Glomerular endothelial cell (primary cell): ENCODE measurements at places on chromosomes 16 and 17.

GRCh38 chr16:86243571-86244154 lies 266.7 kb upstream of the FOXF1 start:
- DNase-seq = no peak

DNA sequence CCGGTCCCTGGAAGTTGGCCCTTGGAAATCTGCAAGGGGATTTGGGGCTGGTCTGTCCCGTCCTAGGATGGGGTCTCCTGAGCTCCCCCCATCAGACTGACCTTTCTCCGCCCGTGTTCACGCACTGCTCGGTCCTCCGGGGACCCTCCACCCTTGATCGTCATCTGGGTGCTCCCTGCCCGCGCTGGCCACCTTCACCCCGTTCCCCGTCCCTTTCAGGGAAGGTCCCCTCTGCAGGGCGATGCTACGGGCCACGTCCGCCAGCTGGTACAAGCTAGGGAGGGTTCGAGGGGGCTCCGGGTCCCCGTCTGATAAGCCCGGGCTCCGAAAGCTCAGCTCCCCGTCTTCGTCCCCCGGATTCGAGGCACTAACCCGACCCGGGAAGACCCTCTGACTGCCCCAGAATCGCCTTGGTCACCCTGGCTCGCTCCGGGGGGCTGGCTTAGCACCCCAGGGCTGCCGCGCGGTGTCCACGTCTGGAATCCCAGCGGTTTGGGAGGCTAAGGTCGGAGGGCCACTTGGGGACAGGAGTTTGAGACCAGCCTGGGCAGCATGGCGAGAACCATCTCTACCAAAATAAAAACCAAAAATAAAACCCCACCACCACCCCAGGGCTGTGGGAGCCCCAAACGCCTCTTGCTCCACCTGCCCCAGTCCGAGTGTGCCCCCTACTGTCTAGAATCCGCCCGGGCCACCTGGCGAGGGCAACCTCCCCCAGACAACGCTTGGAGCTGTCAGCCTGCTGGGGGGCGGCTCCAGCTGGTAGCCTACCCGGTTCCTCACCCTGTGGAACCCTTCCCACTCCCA lies 1.1 kb upstream of the SLC43A2 start:
- no peak for DNase-seq

DNA sequence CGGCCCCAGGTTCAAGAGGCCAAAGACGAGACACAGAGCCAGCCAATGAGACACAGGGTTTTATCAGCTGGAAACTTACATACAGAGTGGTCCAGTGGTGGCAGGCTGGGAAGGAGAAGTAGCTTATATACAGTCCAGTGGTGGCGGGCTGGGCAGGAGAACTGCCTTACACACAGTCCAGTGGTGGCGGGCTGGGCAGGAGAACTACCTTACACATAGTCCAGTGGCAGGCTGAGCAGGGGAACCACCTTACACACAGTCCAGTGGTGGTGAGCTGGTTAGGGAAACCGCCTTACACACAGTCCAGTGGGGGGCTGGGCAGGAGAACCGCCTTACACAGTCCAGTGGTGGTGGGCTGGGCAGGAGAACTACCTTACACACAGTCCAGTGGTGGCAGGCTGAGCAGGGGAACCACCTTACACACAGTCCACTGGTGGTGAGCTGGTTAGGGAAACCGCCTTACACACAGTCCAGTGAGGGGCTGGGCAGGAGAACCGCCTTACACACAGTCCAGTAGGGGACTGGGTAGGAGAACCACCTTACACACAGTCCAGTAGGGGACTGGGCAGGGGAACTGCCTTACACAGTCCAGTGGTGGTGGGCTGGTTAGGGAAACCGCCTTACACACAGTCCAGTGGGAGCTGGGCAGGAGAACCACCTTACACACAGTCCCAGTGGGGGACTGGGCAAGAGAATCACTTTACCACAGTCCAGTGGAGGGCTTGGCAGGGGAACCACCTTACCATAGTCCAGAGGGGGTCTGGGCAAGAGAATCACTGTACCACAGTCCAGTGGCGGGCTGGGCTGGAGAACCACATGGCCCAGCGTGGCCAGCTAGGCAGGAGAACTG lies 90.9 kb downstream of the GAS7 start:
- no peak for DNase-seq

GRCh38 chr16:50708373-50709060 lies 15.1 kb downstream of the NOD2 start:
- DNase-seq = no peak

DNA sequence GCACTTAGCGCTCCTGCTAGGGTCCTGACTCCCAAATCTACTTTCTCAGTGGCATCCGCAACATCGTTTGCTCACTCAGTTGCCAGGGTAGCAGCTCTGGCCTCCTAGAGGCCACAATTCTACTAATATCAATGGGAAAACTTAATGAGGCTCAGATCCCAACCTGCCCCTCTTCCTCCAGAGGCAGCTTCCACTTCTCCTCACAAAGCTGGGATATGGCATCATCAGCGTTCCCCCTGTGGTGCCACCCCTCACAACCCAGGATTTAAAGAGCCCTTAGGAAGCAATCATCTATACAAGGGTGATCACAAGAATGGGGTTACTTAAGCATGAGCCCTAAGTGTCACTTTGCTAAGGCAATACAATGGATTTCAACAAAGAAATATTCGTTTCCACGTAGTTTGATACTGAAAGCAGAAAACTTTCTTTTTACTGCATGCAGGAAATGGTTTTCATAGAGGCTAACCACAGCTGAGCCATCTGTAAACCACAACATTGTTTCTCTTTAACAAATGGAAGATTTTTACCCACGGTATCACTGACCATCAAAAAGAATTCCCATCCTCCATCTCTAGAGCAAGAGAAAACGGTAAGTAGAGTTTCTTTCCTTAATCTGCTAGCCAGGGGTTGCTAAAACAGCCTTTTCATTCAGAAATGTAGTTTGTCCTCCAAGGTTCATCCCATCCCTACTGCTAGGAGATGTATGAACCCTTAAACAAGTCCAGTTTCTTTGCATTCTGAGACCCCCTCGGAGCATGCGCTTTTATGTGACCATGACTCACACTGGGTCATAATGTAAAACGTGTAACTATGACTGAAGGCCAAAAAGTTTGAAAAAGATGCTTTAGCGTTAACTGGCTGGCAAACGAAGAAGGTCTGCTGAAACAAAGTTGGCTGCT lies 68.3 kb upstream of the BCAR1 start:
- DNase-seq = no peak

DNA sequence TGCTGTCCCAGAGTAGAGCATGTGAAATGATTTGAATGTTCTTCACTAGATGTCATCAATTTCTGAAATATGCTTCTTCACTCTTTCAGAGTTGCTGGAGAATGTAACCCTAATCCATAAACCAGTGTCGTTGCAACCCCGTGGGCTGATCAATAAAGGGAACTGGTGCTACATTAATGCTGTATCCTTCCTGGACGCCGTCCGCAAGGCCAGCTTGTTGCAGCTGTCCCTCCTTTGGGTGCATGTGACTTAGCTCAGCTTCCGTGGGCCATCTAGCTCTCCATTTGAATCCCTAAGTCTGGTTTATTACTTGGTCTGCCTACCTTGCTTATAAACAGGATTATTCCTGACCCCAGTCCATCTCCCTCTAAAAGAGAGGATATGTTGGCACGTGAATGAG lies 58.8 kb downstream of the USP10 start:
- DNase-seq = no peak

DNA sequence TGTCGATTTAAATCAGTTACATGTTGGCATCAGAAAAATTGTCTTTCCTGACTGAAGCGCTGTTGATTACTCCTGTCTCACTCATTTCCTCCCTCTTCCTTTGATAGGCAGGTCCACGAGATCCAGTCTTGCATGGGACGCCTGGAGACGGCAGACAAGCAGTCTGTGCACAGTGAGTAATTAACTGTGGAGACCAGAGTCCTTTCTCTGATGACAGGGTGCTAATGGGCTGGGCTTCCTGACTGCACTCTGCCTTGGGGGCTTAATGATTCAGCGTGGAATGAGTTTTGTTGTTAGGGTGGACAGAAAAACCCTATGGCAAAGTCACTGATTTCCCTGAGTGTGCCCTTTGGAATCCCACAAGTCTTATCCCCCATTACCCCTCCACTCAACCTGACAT lies 6.5 kb downstream of the GOSR2 start:
- no peak for DNase-seq

DNA sequence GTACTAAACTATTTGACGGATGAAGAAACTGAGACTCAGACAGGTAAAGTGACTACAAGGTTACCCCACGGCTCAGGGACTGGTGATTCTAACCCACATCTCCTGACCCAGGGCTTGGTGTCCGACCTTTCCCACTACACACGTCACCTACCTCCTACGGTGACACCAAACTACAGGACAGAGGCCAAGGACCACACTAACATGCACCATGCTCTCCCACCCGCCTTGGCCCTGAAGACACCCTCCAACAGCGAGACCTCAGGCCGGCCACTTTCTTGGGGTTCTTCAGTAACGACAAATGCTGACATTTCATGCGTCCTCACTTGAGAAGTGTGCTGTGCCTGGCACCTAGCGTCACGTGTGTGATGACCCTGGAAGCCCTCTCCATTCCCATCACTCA lies 6.4 kb downstream of the KNOP1 start:
- DNase-seq = no peak

DNA sequence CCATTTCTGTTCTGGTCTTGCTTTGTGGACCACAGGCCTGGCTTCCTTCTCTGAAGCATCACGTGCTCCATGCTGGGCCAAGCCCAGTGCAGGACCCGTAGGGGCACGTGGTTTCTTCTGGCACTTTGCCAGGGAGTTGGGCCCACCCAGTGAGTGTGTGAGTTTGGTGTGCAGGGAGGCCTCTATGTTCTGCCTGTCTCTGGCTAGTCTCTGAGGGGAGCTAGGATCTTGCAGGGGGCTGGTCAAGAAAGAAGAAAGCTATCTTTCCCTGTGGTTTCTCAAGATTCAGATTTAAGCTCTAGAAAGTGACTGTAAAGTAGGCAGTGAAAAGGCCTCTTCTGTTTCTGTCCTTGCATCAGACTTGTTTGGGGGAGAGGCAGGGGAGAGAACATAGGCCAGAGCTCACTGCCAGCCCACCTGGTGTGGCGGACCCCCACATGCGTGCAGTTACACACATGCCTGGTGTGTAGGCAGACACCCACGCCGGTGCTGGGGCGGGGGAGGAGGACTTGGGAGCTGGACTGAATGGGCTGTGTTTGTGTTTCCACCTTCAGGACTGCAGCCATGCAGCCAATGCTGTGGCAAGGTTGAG lies 11.8 kb downstream of the LASP1 start:
- no peak for DNase-seq

DNA sequence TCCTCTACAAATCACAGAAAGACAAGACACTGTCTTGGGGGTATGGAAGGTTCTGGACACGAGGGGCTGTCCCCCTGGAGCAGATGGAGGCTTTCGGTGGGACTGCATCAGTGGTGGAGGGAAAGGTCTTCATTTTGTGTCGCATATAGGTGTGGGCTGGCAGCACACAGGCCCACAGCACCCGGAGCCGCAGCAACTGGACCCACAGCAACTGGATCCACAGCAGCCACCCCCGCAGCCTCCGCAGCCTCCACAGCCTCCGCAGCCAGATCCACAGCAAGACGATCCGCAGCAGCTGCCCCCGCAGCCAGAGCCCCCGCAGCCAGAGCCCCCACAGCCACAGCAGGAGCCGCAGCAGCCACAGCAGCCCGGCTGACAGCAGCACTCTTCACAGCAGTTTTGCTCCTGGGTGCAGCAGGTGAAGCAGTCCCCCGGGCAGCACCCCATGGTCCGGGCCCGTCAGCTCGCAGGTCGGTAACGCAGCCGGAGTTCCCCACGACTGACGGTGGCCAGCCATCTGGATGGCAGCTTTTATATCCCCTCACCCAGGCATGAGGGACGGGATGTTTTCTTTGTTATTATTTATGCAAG lies at the start of gene KRTAP17-1:
Gene KRTAP17-1, minus strand, starts transcription at position 507 of the 591 bp plus-strand sequence. Its CDS starts 60 bp downstream, at position 447.
- no peak for DNase-seq
